Umbilical cord (tissue), 2 donors: ENCODE measurements at places on chromosomes 7 and 10. TPM values are rescaled to one million over a fixed set of nuclear protein-coding genes. Genes with fewer than 3 reads are reported as not detected.
A peak's percentile ranks its signal among the peaks of the same experiment; 100 is the strongest.

DNA sequence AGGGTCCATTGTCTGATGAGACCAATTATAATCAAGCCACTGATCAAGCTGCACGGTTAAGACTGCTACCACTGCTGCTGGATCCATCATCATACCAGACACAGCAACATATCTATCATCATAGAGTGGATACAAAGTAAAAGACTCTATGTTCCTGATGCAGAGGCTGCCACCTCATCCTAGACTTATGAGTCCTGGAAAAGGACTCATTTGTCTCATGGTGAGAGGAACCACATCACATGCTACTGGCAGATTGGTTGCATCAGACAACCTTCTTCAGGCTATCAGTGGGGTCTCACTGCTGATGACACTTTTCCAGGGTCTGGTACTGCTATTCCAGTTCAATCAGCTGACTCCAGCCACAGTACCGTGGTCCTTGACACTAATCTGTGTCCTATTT is 79.0 kb downstream of the ABI1 start:
- no peak for DNase-seq

- no peak for DNase-seq
Measured at GRCh38 chr7:19675816-19676215, 33.0 kb downstream of the POLR1F start.

- DNase-seq = peak; percentile 17
Measured at GRCh38 chr7:5270788-5271187, 12.0 kb upstream of the SLC29A4 start.

- peak; percentile 61 for DNase-seq
Measured at GRCh38 chr7:105015390-105015965, 1.5 kb downstream of the KMT2E start.

SFRP4 gene
- 3.4 TPM for total RNA-seq

LRRC61 gene
- 9.1 TPM for total RNA-seq
